IMR-90 (cell line): ENCODE measurements at places on chromosomes 16 and 17. TPM values are rescaled to one million over a fixed set of nuclear protein-coding genes. Genes with fewer than 3 reads are reported as not detected.

The GPR179 gene
- not detected in 2 replicates for total RNA-seq

- H3K27ac ChIP-seq = peak overlapping the region; percentile 47; the same call in 1 of the 2 replicates
- no peaks in the 10 kb centered on the region for H3K27me3 ChIP-seq
- no peak overlapping the region for H3K4me3 ChIP-seq
Observed at GRCh38 chr16:87226926-87227295, 90.3 kb downstream of the C16orf95 start.

- no peaks in the 10 kb centered on the region for H3K27me3 ChIP-seq
- no peaks in the 10 kb centered on the region for H3K36me3 ChIP-seq
- H3K27ac ChIP-seq = no peak overlapping the region
- peaks cover 6% of the 10 kb centered on the region; the same call in 1 of the 2 replicates for H3K4me1 ChIP-seq
- no peak for DNase-seq
Observed at GRCh38 chr17:9218911-9219310, 197.6 kb downstream of the NTN1 start.

GRCh38 chr17:1512351-1512750, 4.1 kb downstream of the INPP5K start:
- H3K27me3 ChIP-seq = no peaks in the 10 kb centered on the region
- H3K4me3 ChIP-seq = no peak overlapping the region
- DNase-seq = no peak
- peaks cover 22% of the 10 kb centered on the region for H3K36me3 ChIP-seq
- H3K4me1 ChIP-seq = peaks cover 3% of the 10 kb centered on the region

DNA sequence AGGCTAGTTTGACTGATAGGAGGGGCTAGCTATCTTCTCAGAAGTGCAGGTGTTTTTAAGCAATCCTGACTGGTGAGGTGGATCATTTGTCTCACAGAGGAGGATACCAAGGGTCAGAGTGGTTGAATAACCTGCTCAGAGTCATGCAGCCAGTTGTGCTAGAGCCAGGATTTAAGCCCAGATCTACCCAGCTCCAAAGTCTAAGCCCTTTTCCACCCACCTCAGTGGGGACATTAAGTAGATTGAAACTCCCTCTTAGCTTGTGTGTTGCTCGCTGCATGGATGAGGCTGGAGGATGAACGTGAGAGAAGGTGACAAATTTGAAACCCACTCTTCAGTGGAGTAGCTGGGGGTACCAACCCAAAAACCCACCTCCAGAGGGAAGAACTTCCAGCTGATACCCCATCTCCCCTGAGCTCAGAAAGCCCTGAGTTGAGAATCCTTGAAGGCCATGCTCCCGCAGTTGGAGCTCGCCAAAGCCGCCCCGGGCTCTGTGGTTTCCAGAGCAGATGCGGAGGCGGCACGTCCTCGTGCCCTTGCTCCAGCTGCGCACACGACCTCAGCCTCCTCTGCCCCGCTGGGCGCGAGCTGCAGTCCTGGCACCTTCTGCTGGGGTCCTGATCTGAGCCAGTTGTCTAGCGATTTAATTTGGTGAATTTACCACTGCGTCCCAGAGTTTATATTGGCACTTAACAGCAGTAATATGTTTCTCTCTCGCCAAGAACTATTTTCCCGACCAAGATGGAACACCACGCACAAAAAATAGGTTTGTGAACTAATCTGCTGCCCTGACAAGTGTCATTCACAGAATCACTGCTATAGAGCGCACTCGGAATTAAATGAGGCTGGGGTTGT, 159.5 kb downstream of the CCDC182 start:
- no peak overlapping the region for H3K27ac ChIP-seq
- DNase-seq = no peak
- H3K27me3 ChIP-seq = no peaks in the 10 kb centered on the region; the same call in 1 of the 2 replicates
- H3K4me3 ChIP-seq = no peak overlapping the region
- H3K36me3 ChIP-seq = no peaks in the 10 kb centered on the region

GRCh38 chr17:17722906-17723353, 41.7 kb downstream of the RAI1 start:
- no peak for DNase-seq
- H3K27ac ChIP-seq = peak overlapping the region; percentile 78
- H3K4me3 ChIP-seq = peak overlapping the region; percentile 48
- peaks cover 9% of the 10 kb centered on the region; the same call in 1 of the 2 replicates for H3K36me3 ChIP-seq

DNA sequence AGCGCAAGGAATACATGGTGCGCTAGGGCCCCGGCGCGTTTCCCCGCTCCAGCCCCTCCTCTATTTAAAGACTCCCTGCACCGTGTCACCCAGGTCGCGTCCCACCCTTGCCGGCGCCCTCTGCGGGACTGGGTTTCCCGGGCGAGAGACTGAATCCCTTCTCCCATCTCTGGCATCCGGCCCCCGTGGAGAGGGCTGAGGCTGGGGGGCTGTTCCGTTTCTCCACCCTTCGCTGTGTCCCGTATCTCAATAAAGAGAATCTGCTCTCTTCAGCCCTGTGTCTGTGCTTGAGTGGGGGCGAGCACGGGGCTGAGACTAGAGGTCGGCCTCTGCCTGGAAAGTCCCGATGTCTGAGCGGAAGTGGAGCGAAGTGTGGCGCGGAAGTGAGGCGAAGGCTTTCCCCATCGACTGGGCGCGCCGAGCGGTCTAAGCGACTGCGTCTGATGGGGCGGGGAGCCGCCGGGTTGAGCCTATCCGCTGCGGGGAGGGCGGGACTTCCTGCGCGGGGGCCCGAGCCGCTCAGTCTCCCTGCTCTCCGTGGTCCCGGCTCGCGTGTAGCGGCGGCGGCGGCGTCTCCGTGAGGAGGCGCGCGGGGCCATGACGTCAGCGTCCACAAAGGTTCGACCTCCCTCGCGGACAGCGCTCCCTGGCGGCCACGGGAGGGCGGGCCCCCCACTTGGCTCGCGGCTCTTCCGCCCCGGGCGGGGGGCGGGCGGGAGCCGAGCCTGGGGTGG, 2.0 kb downstream of the RNASEK start:
- DNase-seq = peak; percentile 96
- no peaks in the 10 kb centered on the region for H3K27me3 ChIP-seq
- peaks cover 3% of the 10 kb centered on the region; the same call in 1 of the 2 replicates for H3K4me1 ChIP-seq
- peak overlapping the region; percentile 72 for H3K4me3 ChIP-seq

The CSNK2A2 gene
- total RNA-seq = 15.6 and 16.9 TPM in 2 replicates

The C16orf89 gene
- total RNA-seq = 0.18 TPM in 1 of 2 replicates, not detected in the other

The NOD2 gene
- total RNA-seq = not detected in 2 replicates

DNA sequence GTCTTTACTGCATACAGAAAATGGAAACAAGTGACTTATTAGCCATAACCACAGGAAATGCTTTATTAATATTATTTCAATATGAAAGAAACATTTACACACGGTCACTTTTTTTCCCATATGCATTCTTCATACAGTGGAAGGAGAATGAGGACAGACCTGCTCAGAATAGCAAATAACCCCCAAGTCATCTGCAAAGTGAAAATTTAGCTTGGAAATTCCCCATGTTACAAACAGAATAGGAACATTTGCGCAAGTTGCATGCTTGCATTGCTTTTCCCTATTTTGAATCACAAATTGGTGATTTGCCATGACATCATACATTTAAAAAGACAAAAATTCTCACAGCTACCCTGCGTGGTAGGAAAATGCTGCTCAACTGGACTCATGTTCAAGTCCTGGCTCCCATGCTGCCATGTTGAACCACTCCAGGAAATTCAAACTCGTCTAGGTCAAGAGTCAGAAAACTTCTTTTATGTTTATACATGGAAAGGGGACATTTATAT, 102.0 kb downstream of the GP2 start:
- H3K36me3 ChIP-seq = no peaks in the 10 kb centered on the region
- H3K27me3 ChIP-seq = no peaks in the 10 kb centered on the region
- no peak overlapping the region for H3K4me3 ChIP-seq
- no peaks in the 10 kb centered on the region for H3K4me1 ChIP-seq
- DNase-seq = no peak

DNA sequence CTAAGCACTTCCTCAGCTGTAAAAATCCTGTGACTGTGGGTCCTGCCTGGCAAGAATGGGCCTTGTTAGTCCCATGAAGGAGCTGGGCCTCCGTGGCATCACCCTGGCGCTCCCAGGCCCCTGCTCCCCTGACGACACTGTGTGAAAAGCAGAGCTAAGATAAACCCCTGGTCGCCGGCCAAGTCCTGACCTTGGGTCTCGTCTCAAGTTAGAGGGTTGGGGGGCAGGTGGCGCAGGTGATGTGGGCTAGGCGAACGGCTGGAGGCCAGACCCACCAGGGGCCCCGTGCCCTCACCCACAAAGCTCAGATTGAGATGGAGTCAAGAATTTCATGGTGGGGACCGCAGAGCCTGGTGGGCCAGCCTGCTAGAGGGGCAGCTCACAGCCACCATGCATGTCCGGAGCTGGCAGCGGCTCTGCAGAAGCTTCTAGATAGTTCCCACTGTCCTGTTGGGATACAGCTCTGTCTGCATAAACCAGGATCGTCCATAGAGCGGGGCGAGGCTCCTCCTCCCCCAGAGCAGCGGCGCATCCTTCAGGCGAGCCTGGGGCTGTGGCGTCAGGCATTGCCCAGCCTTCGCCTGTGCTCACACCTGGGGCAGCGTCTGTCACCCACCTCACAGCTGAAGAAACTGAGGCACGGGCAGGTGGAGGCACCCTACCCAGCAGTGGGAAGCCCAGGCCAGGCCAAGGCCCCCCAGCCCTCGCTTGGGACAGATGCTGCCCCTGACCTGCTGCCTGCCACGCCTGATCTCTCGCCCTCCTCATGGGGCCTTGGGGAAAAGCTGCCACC, 12.0 kb downstream of the CYBC1 start:
- H3K27ac ChIP-seq = no peak overlapping the region
- DNase-seq = no peak
- H3K27me3 ChIP-seq = no peaks in the 10 kb centered on the region
- peaks cover 3% of the 10 kb centered on the region for H3K4me1 ChIP-seq
- peaks cover 22% of the 10 kb centered on the region for H3K36me3 ChIP-seq
- no peak overlapping the region for H3K4me3 ChIP-seq

GRCh38 chr16:57960826-57961472, 10.0 kb downstream of the CNGB1 start:
- H3K27me3 ChIP-seq = peaks cover 55% of the 10 kb centered on the region
- DNase-seq = no peak
- no peaks in the 10 kb centered on the region for H3K4me1 ChIP-seq
- H3K36me3 ChIP-seq = no peaks in the 10 kb centered on the region
- no peak overlapping the region for H3K4me3 ChIP-seq

GRCh38 chr16:48596326-48596725, 13.7 kb downstream of the N4BP1 start:
- H3K27ac ChIP-seq = no peak overlapping the region
- 0 out of 2 replicates have a peak, but pooled peaks cover 5% of the 10 kb centered on the region for H3K4me1 ChIP-seq
- DNase-seq = no peak
- H3K36me3 ChIP-seq = no peaks in the 10 kb centered on the region

DNA sequence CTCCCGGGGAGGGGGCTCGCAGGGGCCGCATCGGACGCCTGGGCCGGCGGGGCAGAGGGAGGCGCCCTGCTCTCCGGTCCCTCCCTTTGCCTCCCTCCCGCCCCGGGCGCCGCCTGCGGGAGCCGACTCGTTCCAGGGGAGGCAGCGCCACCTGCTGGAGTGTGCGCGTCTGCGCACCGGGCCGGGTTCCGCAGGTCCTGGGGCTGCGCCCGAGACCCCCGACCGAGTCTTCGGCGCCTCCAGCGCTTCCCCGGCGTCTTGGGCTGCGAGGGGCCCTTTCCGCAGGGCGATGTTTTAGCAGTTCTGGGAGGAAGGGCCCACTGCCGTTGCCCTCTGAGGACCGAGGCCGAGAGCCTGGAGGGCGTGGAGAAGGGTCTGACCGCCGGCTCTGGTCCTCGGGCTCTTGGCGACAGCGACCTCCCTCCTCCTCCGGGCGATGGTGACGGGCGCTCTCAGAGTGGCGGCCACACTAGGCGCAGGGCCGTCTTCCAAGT, 106.3 kb downstream of the SEC14L1 start:
- peaks cover 4% of the 10 kb centered on the region; the same call in 1 of the 2 replicates for H3K4me1 ChIP-seq
- peak overlapping the region; percentile 50; the same call in 1 of the 2 replicates for H3K27ac ChIP-seq
- DNase-seq = peak; percentile 59
- no peaks in the 10 kb centered on the region for H3K36me3 ChIP-seq
- H3K4me3 ChIP-seq = peak overlapping the region; percentile 59

GRCh38 chr16:9135797-9136196, 44.4 kb downstream of the HAPSTR1 start:
- no peaks in the 10 kb centered on the region for H3K27me3 ChIP-seq
- H3K4me3 ChIP-seq = no peak overlapping the region
- no peaks in the 10 kb centered on the region for H3K36me3 ChIP-seq
- no peaks in the 10 kb centered on the region for H3K4me1 ChIP-seq

GRCh38 chr16:25035494-25036405, 20.6 kb upstream of the ARHGAP17 start:
- DNase-seq = peak; percentile 47
- H3K4me1 ChIP-seq = peaks cover 12% of the 10 kb centered on the region
- H3K36me3 ChIP-seq = no peaks in the 10 kb centered on the region
- no peak overlapping the region for H3K4me3 ChIP-seq

The RAD51C gene
- total RNA-seq = 21.1 and 28.6 TPM in 2 replicates

The HIGD1B gene
- total RNA-seq = not detected in 2 replicates

DNA sequence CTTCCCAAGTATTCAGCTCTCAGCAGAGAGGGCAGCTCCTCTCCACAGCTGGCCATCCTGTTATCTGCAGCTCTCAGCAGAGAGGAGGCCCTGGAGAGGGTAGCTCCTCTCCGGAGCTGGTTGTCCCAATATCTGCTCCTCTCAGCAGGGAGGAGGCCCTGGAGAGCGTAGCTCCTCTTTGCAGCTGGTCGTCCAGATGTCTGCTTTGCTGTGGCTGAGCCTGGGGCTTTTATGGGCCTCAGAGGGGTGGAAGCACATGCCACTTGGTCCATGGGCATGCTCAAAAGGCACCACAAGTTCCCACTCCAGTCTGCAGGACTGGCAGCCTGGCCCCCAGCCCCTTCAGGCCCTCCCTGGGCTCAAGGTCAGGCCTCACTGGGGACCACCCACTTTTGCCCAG, 314.3 kb downstream of the KCNJ2 start:
- DNase-seq = no peak
- no peak overlapping the region for H3K4me3 ChIP-seq
- no peaks in the 10 kb centered on the region for H3K27me3 ChIP-seq
- no peak overlapping the region for H3K27ac ChIP-seq
- no peaks in the 10 kb centered on the region for H3K36me3 ChIP-seq

GRCh38 chr17:59798111-59798510, 90.7 kb downstream of the VMP1 start:
- H3K4me3 ChIP-seq = no peak overlapping the region
- no peak for DNase-seq
- H3K27me3 ChIP-seq = no peaks in the 10 kb centered on the region
- no peaks in the 10 kb centered on the region for H3K36me3 ChIP-seq
- no peak overlapping the region for H3K27ac ChIP-seq
- peaks cover 5% of the 10 kb centered on the region for H3K4me1 ChIP-seq

GRCh38 chr17:19262650-19263631, 25.8 kb downstream of the EPN2 start:
- H3K27me3 ChIP-seq = no peaks in the 10 kb centered on the region
- H3K4me1 ChIP-seq = peaks cover 30% of the 10 kb centered on the region
- peak overlapping the region; percentile 68; the same call in 1 of the 2 replicates for H3K27ac ChIP-seq
- peak; percentile 69 for DNase-seq
- no peak overlapping the region for H3K4me3 ChIP-seq

DNA sequence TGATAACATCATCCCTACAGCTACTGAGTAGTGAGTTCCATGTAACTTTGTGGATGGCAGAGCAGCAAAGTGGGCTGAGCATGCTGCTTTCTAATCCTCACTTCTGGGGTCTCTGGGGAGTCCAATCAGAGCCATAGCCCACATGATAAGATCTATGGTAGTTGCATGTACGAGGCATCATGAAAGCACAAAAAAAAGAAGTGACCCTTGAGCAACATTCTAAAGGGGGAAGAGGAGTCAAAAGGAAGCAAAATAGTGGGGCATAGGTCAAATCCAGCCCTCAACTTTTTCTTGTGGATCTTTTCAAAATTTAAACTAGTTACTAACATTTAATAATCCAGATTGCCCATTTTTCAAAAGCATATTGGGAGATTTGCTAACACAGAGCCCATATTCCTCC, 208.5 kb upstream of the TOX3 start:
- H3K4me3 ChIP-seq = no peak overlapping the region
- H3K4me1 ChIP-seq = no peaks in the 10 kb centered on the region
- no peak overlapping the region for H3K27ac ChIP-seq
- DNase-seq = no peak
- no peaks in the 10 kb centered on the region for H3K36me3 ChIP-seq

The IGSF6 gene
- total RNA-seq = not detected in 2 replicates
